ENCODE measurements at places on chromosomes 1 and 21.

DNA sequence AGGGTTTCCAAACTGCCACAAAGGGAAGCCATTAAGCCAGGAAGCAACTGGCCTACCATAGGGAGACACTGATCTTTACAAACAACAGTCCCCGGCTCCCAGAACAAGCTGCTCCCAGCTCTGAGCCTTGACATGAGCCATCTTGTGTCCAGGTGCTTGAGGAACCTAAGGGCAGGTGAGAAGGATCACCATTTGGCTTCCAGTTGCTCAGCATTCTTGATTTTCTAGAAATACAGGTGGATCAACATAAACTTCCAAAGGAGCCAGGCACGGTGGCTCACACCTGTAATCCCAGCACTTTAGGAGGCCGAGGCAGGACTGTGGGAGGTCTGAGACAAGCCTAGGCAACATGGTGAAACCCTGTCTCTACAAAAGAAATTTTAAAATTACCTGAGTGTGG is 21.6 kb downstream of the ZBTB17 start:
- DNase-seq: no peak

- DNase-seq: no peak
Measured at GRCh38 chr1:41656068-41656467, 171.6 kb upstream of the EDN2 start.

DNA sequence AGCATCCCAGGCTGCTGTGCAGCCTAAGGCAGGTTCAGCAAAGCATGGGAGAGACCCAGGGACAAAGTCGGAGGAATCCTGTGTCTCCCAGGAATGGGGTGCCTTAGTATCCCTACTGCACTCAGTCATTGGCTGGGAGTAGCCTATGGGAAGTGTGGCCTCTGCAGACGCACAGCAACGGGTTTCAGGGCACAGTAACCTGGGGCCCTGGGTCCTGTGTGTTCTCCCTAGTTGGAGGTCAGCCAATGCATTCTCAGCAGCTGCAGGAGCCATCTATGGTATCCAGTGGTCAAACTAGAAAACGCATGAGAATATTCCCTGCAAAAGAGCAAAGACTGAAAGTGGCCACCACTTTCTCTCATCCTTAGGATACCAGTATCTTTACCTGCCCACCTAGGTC is 13.7 kb upstream of the C1orf21 start:
- no peak for DNase-seq

DNA sequence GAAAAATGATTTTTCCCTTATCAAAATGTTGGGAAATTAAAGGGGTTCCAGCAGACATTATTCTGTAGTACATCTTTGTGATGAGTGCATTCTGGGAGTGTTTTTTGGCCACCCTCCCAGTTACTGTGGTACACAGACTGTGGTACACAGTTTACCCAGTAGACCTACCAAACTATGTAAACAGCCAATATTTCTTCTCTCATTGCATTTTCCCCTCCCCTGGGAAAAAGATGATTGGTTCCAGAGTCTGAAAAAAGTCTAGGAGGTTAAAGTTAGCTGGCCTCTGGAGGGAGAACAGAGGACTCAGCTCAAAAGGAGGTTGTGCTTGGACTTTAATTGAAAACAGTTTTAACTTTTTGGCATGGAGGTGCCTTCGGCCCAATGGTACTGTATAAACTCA is 42.5 kb downstream of the PGM1 start:
- no peak for DNase-seq

DNA sequence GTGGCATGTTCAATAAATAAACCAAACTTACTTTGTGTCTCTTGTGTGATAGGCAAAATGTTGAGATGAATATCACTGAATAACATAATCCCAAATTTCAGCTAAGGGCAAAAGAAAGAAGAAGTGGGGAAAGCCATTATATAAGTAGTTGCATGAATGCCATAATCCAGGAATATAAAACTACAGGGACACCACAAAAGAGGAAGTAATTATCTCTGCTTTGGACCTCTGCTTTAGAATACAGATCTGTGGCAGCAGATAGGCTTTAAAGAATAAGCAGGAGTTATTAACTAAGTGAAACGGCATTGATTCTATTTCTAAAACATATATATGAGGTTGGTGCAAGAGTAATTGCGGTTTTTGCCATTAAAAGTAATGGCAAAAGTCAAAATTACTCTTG is 288.5 kb upstream of the SNX7 start:
- DNase-seq: no peak

DNA sequence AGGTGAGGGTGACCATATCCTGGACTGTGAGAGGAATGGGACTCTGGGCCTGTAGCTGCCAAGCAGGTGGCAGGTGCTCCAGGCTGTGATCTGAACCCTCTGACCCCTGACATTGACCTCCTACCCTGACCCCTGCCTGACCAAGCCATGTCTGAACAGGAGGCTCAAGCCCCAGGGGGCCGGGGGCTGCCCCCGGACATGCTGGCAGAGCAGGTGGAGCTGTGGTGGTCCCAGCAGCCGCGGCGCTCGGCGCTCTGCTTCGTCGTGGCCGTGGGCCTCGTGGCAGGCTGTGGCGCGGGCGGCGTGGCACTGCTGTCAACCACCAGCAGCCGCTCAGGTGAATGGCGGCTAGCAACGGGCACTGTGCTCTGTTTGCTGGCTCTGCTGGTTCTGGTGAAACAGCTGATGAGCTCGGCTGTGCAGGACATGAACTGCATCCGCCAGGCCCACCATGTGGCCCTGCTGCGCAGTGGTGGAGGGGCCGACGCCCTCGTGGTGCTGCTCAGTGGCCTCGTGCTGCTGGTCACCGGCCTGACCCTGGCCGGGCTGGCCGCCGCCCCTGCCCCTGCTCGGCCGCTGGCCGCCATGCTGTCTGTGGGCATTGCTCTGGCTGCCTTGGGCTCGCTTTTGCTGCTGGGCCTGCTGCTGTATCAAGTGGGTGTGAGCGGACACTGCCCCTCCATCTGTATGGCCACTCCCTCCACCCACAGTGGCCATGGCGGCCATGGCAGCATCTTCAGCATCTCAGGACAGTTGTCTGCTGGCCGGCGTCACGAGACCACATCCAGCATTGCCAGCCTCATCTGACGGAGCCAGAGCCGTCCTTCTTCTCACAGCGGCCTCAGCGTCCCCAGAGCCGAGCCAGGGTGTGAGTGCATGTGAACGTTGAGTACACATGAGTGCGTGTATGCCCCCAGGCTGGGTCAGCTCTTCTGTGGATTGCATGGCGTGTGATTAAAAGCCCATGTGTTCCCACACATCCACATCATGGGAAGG is 3.1 kb downstream of the TMEM125 start:
- no peak for DNase-seq

DNA sequence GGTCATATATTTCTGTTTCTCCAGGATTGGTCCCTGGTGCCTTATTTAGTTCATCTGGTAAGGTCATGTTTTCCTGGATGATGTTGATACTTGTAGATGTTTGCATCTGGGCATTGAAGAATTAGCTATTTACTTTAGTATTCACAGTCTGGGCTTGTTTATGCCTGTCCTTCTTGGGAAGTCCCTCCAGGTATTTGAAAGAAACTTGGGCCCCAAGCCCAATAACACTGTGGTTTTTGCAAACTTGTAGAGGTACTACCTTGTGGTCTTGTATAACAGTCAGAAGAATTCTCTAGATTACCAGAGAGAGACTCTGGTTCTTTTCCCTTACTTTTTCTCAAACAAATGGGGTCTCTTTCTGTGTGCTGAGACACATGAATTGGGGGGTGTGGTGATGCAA is 251.4 kb upstream of the B3GALT2 start:
- DNase-seq: no peak

GRCh38 chr1:116408193-116408592 is 35.1 kb downstream of the ATP1A1 start:
- no peak for DNase-seq

- DNase-seq: no peak
Measured at GRCh38 chr1:173355281-173356031, 121.7 kb upstream of the PRDX6 start.

DNA sequence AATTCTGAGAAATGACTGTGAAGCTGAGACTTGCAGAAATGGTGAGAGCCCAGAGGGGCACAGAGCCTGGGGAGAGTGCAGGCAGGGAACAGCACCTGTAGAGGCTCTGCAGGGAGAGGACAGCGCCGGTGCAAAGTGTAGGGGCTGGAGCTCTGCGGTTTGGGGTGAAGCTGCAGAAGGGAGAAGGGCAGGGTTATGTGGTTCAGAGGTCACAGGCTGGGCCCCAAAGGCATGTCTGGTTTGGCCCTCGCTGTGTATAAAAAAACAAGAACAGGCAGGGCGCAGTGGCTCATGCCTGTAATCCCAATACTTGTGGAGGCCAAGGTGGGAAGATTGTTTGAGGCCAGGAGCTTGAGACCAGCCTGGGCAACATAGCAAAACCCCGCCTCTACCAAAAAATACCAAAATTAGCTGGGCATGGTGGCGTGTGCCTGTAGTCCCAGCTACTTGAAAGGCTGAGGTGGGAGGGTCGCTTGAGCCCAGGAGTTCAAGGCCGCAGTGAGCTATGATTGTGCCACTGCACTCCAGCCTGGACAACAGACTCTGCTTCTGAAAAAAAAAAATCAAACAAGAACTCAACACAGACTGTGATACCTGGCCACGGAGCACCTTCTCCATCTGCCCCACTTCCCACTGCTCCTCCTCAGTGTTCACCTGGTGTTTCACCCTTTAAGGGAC is 29.1 kb downstream of the SERINC2 start:
- no peak for DNase-seq

Data from NCI-H748 treated with DMSO at 0.1 percent for 48 hours (cell line).